OCI-M1 (cell line): ENCODE measurements at places on chromosomes 11 and 22.

GRCh38 chr11:116865696-116866095 is 28.3 kb upstream of the APOA1 start:
- no peak for DNase-seq

DNA sequence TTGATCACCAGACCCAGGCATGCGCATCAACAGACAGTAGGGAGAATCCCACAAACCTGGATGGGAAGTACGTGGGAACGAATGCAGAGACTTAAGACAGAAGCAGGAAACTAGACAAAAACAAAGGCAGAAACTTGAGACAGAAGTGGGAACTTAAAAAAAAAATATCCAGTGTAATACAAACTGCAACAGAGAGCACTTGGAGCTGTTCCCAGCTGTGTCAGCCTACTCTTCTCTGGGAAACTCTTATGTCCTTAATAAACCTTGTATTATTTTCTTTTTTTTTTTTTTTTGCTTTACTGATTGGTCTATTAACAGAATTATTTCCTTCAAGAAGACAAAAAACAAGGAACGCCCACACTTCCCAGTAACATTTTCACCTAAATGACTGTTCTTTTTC is 1818.1 kb upstream of the RAG2 start:
- DNase-seq = no peak

- DNase-seq = no peak
Measured at GRCh38 chr22:27876684-27877083, 42.4 kb downstream of the PITPNB start.

- no peak for DNase-seq
Measured at GRCh38 chr11:134582770-134583095, 170.7 kb upstream of the B3GAT1 start.

- DNase-seq = no peak
Measured at GRCh38 chr11:70577948-70578347, 179.6 kb downstream of the CTTN start.

- DNase-seq = peak; percentile 53
Measured at GRCh38 chr11:27397624-27398399, 34.8 kb upstream of the CCDC34 start.

DNA sequence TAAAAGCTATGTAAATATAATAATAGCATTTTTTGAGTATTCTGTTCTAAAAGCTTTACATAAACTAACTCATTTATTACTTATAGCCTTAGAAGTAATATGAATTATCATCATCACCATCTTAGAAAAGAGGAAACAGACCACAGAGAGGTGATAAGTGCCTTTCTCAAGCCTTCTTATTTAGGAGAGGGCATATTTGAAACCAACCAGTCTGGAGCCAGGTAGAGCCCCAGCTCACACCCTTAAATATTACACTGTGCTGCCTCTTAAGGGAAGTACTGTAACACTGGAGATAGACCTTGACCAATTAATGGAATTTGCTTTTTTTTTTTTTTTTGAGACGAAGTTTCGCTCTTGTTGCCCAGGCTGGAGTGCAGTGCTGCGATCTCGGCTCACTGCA is 2.3 kb downstream of the BCO2 start:
- no peak for DNase-seq

DNA sequence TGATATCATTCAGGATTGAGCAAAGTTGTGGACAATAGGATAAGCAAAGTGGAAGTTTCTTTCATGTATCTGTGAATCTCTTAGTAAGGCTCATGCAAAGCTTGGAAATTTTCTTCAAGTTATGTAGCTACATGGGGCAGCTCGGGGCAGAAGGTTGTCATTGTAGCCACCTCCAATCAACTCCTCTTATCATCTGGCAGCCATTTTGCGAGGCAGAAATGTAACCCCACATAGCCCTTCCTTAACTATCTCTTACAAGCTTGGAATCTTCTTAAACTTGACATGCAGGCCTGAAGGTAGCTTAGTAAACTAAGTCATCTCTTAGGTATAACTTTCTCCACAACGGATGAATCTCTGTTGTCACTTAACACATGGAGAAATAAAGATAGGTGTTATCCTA is 392.8 kb downstream of the AASDHPPT start:
- DNase-seq = no peak

- DNase-seq = peak; percentile 86
Measured at GRCh38 chr11:1693327-1694063, 3.5 kb upstream of the KRTAP5-6 start.

DNA sequence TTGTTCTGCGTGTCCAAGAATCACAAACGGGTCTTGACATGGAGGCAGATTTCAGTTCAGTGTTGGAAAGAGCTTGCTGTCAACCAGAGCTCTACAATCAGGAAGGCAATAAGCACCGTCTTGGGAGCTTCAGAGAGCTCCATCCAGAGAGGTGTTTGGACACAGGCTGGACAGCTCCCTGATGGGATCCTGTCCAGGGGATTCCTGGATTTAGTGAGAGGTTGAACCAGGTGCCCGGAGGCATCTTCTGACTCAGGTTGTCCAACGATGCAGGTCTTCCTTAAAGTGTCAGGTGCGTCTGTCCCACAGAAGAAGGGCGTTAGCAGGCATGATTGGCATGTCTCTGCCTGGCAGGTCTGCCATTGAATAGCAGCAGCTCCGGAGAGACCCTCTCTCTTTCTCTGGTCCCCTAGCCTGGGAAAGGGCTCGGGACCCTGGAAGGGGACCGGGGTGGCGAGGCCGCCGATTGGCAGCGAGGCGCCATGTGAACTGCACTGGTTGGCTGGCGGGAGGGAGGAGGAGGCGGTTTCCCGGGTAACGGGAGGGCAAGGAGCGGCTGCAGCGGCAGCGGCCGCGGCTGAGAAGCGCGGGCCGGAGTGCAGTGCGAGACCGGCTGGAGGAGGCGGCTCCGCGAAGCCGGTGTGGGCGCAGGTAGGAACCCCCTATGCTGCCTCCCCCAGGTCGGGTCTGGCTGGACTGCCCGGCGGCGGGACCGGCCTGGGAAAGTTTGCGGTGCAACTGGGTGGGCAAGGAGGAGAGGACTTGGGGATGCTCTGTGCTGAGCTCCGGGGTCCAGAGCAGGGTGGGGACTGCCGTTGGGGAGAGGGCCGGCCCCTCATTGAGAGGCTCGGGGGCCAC is 104.1 kb upstream of the E2F8 start:
- DNase-seq = no peak

DNA sequence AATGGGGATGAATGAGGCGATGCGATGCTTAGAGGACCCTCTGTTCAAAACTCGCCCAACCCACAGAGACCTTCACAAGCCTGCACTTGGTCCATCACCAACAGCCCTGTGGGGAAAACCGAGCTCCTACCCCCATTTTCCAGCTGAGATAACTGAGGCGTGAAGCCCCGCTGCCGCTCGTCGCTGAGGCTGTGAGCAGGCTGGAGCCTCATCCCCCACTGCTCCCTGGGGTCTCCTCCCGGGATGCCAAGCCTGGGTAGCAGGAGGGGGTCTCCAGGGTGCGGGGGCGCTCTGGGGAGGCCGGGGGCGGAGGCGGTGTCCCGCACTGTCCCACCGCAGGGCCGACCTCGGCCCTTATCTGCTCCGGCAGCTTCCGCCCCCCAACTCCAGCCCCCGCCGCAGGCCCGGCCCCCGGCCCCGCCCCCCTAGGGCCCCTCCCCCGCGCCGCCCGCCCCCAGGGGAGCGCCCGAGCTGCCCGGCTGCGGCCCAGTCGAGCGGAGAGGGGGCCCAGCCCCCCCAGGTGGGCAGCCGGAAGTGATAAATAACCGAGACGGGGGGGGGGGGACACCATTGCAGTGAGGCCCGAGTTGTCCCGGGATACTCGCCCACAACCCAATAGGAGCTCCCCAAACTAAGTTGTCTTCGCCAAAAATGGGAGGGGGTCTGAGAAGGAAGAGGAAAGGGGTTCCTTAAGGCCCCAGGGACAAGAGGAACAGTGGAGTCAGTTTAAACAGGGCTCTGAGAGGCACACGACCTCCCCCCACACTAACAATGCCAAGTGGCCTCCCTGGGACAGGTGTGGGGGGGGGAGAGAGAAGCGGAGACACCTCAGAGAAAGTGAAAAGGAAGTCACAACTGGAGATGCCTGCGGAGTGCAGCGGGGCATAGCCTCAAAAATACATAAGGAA is 8.3 kb upstream of the SLC39A13 start:
- DNase-seq = peak; percentile 72

DNA sequence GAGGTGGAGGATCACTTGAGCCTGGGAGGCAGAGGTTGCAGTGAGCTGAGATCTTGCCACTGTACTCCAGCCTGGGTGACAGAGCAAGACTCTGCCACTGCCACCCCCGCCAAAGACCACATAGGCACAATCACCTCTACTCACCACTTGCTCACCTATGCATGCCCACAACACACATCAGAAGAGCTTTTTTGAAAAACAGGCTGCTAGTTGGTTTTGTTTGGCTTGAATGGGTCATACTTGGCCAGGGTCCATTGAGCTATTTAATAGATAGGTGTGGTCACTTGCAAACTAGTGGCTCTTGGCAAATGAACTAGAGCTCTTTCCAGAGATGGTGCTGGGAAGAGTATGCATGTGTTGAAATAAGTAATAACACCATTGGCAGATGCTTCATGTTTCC is 80.1 kb downstream of the EMSY start:
- no peak for DNase-seq

DNA sequence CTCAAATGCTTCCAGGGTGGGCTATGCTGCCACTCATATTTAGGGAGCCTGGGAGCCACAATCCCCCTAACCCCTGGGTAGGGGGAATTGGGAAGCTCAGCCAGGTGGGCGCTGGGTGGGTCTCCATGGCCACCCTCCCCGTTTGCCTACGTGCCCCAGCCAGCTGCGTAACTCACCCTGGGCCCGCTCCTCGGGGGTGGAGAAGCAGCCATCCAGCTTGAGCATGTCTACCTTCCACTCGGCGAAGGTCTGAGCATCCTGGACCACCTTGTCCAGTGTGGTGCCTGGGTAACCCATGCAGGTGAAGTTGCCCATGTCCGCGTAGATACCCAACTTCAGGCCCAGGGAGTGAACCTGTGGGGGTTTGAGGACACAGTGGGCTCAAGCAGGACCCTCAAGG is 3.7 kb downstream of the NAGA start:
- no peak for DNase-seq

DNA sequence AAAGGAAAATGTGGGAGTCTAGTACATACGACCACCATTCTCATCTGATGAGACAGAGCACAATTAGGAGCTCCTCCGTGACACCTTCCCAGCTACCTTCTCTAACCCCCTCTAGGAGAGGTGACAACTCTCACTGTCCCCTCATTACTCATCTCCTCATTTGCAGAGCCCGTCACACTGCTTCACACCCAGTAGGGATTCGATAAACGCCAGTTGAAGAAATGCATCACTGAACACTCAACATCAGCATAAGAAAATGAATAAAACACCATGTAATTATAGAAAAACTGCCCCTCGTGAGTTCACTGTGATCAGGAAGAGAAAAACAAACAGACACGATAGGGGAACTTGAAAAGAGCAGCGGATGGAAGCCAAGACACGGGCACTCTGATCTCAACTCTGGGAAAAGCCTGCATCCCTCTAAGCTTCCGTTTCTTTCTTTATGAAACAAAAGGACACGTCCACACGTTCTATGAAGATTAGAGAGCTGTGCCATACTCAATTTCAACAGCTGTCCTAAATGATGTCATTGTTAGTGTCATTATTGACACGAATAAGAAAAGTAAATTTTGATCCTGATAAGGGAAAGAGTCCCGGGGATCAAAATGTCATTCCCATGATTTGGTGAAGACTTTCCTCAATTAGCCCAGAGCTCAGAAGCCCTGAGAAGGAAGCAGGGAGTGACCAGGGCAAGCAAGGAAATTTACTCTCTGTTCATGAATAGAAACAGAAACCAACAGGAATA is 356.9 kb downstream of the LARGE1 start:
- no peak for DNase-seq

- DNase-seq = no peak
Measured at GRCh38 chr11:80010536-80010935, 569.7 kb upstream of the TENM4 start.

DNA sequence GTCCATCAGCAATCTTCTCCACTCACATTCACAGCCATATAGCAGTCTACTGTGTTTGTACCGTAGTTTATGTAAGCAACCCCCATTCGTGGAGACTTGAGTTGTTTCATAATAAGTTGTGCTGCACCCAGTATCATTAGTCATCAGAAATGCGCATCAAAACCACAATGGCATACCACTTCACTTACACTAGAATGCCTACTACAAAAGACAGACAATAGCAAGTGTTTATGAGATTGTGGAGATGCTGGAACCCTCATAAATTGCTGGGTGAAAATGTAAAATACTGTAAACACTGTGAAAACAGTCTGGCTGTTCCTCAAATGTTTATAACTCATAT is 133.3 kb downstream of the ATXN10 start:
- peak; percentile 3 for DNase-seq

DNA sequence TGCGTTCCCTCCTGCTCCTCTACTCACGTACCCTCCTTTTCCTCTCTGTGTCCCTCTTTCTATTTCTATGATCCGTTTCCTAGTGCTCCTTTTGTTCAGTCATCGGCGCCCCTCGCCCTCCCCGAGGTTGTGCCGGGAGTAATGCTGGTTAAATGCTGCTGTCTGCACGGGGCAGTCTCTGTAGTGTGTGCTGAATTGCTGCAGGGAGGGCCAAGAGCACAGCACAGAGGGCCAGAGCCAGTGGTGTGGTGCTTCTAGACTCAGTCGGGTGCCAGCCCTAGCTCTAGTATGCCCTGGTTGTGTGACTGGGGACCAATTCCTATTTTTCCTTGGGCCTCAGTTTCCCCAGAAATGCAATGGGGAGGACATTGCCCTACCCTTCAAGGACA is 98.3 kb downstream of the PKNOX2 start:
- DNase-seq = no peak

GRCh38 chr22:37070744-37071143 is 19.2 kb downstream of the KCTD17 start:
- no peak for DNase-seq

GRCh38 chr11:126061707-126062678 is 673 bp downstream of the CDON start:
- peak; percentile 47 for DNase-seq

GRCh38 chr11:123536690-123537437 is 106.8 kb downstream of the GRAMD1B start:
- DNase-seq = peak; percentile 62

GRCh38 chr22:20157430-20158183 is 6.8 kb upstream of the CCDC188 start:
- DNase-seq = no peak

GRCh38 chr11:125903711-125904659 is at the start of gene DDX25:
TSS of gene DDX25 (plus strand) at chr11:125904508. CDS start at chr11:125904518, 10 bp downstream.
- DNase-seq = no peak

GRCh38 chr22:35938226-35938625 is 90.4 kb downstream of the RBFOX2 start:
- no peak for DNase-seq

GRCh38 chr11:1071571-1072115 is 3.0 kb upstream of the MUC2 start:
- DNase-seq = no peak

- no peak for DNase-seq
Measured at GRCh38 chr11:127247261-127247851, 246.8 kb upstream of the KIRREL3 start.

GRCh38 chr11:35672608-35673007 is 10.0 kb downstream of the TRIM44 start:
- no peak for DNase-seq

DNA sequence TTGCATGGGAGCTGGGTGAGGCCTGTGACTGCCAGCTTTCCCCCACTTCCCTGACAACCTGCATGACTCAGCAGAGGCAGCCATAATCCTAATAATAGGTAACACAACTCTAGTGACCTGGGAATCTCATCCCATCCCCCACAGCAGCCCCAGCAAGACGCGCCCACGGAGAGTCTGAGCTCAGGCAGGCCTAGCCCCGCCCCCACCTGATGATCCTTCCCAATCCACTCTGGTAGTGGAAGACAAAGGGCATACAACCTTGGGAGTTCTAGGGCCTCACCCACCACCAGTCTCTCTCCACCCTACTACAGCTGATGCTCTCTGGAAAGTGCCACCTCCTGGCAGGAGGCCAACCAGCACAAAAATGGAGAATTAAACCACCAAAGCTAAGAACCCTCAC is 60.3 kb downstream of the CWF19L2 start:
- DNase-seq = no peak

- no peak for DNase-seq
Measured at GRCh38 chr11:122153746-122154145, 37.7 kb upstream of the BLID start.
